ENCODE measurements at places on chromosomes 6 and 20. TPM values are rescaled to one million over a fixed set of nuclear protein-coding genes. Genes with fewer than 3 reads are reported as not detected.

- peaks cover 15% of the 10 kb centered on the region for H3K4me1 ChIP-seq
- H3K27me3 ChIP-seq: no peaks in the 10 kb centered on the region
- H3K27ac ChIP-seq: no peak overlapping the region
- H3K36me3 ChIP-seq: no peaks in the 10 kb centered on the region
- no peak for DNase-seq
Measured at GRCh38 chr6:41050536-41050935, 2.5 kb upstream of the APOBEC2 start.

GRCh38 chr6:23929201-23929600 is 196.8 kb upstream of the NRSN1 start:
- no peaks in the 10 kb centered on the region for H3K36me3 ChIP-seq
- no peaks in the 10 kb centered on the region for H3K27me3 ChIP-seq
- H3K27ac ChIP-seq: no peak overlapping the region
- no peak for DNase-seq

GRCh38 chr6:16206595-16207037 is 31.8 kb upstream of the GMPR start:
- no peak overlapping the region for H3K4me3 ChIP-seq
- peaks cover 23% of the 10 kb centered on the region for H3K27me3 ChIP-seq
- no peak overlapping the region for H3K27ac ChIP-seq
- peak; percentile 33 for DNase-seq

GRCh38 chr6:133906050-133906449 is 17.1 kb downstream of the TCF21 start:
- H3K27me3 ChIP-seq: peaks cover 22% of the 10 kb centered on the region
- no peaks in the 10 kb centered on the region for H3K36me3 ChIP-seq
- no peak for DNase-seq
- no peaks in the 10 kb centered on the region for H3K4me1 ChIP-seq
- H3K4me3 ChIP-seq: no peak overlapping the region

GRCh38 chr6:161299726-161300125 is 25.9 kb upstream of the AGPAT4 start:
- H3K27ac ChIP-seq: no peak overlapping the region
- H3K4me1 ChIP-seq: no peaks in the 10 kb centered on the region
- H3K36me3 ChIP-seq: no peaks in the 10 kb centered on the region
- H3K4me3 ChIP-seq: no peak overlapping the region

DNA sequence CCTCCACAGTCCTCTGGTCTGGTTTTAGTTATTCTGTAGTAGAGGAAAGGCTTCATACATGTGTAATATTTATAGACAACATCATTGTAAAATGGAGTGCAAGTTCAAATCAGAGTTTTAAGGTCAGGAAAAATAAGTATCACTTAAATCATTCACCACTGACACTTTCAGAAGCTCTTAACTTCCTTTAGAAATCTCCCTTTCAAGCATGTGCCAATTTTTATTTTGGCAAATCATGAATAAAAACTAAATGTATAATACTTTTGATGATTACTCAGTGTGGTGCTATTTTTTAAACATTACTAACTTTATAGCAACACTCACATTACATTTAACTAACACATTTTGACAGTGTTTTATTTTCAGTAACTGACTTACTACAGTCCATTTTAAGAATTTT is 112.2 kb downstream of the OGFRL1 start:
- H3K4me3 ChIP-seq: no peak overlapping the region
- no peaks in the 10 kb centered on the region for H3K27me3 ChIP-seq
- H3K36me3 ChIP-seq: no peaks in the 10 kb centered on the region
- DNase-seq: no peak

DNA sequence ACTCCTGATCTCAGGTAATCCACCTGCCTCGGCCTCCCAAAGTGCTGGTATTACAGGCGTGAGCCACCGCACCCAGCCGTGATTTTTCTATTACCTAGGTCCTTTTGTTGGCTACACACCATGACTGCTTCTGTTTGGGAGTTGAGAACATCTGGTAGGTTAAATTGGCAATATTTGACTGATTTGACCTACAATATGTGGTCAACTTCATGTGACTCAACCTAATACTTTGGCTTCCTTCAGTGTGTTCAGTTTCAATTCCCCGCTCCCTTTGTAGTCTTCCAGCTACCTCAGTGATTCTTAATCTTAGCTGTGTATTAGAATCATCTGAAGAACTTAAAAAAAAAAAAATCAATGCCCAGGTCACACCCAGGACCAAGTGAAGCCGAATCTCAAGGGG is 47.4 kb downstream of the MYB start:
- H3K4me3 ChIP-seq: no peak overlapping the region
- H3K36me3 ChIP-seq: no peaks in the 10 kb centered on the region
- H3K4me1 ChIP-seq: peaks cover 2% of the 10 kb centered on the region
- no peaks in the 10 kb centered on the region for H3K27me3 ChIP-seq

DNA sequence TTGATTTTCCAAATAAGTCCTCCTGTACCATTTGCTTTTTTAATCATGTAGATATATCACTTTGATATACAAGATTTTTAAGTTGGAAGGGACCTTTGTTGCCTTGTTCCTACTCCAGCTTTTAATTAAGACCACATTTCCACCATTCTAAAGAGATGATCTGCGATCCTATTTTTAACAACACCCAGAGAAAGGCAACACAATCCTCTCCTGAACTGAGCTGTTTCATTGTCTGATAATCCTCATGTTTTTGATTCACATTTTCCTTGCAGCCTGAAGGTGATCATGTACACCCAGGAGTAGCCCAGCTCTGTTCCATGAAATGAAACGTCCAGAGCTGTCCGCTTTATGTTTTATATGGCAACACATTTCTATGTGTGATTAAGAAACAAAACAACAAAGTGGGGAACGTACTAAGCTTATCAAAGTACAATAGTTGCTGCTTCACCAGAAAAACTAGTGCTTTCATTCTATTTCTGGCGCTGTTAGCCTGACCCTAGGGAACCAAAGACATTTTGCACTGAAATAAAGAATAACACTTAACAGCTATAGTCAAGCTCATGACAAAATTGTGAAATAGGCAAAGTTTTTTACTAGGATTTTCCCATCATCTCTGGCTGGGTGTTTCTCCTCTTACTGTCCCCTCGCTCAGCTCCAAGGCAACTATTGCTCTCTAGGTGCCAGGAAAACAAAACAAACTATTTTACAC is 22.6 kb upstream of the TRAF3IP2 start:
- H3K27ac ChIP-seq: no peak overlapping the region
- H3K4me3 ChIP-seq: no peak overlapping the region
- H3K27me3 ChIP-seq: no peaks in the 10 kb centered on the region
- H3K36me3 ChIP-seq: no peaks in the 10 kb centered on the region
- no peaks in the 10 kb centered on the region for H3K4me1 ChIP-seq

- no peak overlapping the region for H3K4me3 ChIP-seq
- H3K27me3 ChIP-seq: no peaks in the 10 kb centered on the region
- H3K36me3 ChIP-seq: no peaks in the 10 kb centered on the region
- no peak for DNase-seq
- H3K27ac ChIP-seq: no peak overlapping the region
Measured at GRCh38 chr20:29297411-29298270, 1959.8 kb upstream of the DEFB115 start.

DNA sequence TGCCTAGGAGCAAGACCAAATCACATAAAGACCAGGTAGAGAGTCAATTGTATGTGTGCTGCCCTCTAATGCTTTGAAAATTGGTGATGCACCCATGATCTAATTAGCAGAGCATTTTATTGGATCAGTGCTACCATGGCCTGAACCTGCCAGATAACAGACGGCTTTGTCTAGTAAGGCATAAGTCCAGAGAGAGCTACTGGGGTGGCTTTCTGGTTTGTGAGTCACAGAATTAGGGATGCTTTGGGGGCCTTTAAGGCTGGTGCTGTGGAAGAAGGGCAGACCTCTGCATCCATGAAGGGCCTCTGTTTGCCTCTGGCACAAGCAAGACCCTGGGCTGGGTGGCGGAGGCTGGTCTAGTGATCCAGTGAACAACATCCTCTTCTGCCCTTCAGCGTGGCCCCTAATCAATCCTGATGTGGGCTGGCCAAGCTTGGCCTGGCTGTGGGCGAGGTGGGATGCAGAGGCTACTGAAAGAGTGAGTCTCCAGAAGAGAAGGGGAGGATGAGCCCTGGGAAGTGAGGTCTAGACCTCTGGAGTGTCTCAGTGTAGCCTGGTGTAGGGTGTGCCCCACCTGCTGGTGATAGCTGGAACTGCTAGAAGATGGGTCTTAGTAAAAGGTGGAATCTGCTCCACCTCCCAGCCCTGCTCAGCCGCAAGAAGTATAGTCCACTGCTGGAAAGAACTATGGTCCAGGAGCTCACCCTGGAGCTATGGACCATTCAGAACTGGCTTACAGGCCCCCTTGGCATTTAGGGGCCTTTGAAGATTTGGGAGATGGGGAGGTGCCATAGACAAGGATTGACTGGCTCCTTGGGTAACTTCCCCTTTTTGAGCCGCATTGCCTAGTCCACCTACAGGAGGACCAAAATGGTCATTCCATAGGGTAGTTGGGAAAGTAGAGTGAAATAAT is 36.7 kb upstream of the AAR2 start:
- DNase-seq: peak; percentile 66
- H3K27ac ChIP-seq: no peak overlapping the region
- no peaks in the 10 kb centered on the region for H3K36me3 ChIP-seq
- H3K4me3 ChIP-seq: no peak overlapping the region
- no peaks in the 10 kb centered on the region for H3K27me3 ChIP-seq

- no peaks in the 10 kb centered on the region for H3K27me3 ChIP-seq
- peak overlapping the region; percentile 19 for H3K27ac ChIP-seq
- H3K4me3 ChIP-seq: no peak overlapping the region
- H3K36me3 ChIP-seq: no peaks in the 10 kb centered on the region
- DNase-seq: no peak
Measured at GRCh38 chr6:90190752-90191395, 105.8 kb downstream of the BACH2 start.

GRCh38 chr20:10898552-10898951 is 224.8 kb upstream of the JAG1 start:
- H3K27ac ChIP-seq: no peak overlapping the region
- H3K4me3 ChIP-seq: no peak overlapping the region
- no peaks in the 10 kb centered on the region for H3K4me1 ChIP-seq
- DNase-seq: no peak
- H3K27me3 ChIP-seq: no peaks in the 10 kb centered on the region

DNA sequence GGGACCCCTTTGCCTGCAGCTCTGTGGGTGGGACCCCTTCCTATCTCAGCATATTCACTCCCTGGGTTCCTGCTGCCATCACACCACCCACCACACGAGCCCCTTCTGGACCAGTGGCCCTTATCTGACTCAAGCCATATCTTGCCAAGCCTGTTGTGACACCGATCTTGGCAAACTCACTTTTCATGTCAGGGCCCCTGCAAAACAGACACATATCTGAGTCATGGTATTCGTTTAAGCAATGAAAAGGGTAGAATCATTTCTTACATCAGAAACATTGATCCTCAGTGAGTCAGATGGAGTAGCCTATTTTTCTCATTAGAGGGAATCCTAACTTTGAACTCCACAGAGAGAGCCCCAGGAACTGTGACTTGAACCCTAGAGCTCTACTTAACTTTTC is 10.6 kb downstream of the RAET1E start:
- DNase-seq: no peak
- H3K27me3 ChIP-seq: no peaks in the 10 kb centered on the region
- H3K36me3 ChIP-seq: no peaks in the 10 kb centered on the region
- no peaks in the 10 kb centered on the region for H3K4me1 ChIP-seq
- H3K27ac ChIP-seq: no peak overlapping the region

DNA sequence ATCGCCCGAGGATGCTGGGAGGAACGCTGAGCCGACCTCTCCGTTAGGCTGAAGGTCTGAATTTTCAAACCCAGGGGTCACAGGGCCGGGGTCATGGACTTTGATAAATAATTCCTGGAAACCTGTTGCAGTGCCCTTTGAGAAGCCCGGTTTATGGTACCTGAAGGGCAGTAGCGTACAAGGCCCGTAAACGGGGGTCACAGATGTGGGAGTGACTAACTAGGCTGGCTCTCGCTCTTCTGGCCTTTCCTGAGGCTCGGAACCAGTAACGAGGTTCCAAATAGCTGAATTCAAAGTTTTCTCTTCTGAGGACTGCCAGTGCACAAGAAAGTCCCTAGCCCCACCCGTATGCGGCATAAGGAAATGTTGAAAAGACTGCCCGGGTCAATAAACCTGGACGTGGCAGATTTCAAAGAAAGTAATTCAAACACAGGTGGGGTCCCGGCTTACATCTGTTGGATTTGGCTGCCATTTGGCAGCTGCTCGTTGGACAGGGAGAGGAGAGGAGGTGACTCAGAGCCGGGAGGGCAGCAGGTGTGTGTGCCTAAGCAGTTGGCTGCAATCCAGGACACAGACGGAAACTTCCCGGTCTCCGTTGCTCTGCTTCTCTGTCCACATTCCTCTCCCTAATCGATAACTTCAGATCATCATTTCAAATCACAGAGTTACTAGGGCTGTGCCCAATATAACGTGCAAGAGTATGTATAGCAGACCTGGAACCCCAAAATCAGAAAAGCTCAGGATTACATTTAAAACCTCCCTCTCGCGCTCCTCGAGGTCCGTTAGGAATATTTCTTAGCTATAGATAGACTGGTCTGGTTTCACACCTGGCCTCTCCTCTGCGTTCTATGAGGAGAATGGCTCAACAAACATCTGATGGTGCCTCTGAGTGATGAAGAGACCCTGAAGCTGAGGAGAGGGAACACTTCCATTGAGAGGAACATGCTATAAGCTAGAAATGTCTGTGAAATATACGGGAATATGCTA is 765 bp upstream of the GMDS start:
- DNase-seq: peak; percentile 8
- no peaks in the 10 kb centered on the region for H3K27me3 ChIP-seq
- peaks cover 26% of the 10 kb centered on the region for H3K4me1 ChIP-seq
- H3K4me3 ChIP-seq: peak overlapping the region; percentile 86

DNA sequence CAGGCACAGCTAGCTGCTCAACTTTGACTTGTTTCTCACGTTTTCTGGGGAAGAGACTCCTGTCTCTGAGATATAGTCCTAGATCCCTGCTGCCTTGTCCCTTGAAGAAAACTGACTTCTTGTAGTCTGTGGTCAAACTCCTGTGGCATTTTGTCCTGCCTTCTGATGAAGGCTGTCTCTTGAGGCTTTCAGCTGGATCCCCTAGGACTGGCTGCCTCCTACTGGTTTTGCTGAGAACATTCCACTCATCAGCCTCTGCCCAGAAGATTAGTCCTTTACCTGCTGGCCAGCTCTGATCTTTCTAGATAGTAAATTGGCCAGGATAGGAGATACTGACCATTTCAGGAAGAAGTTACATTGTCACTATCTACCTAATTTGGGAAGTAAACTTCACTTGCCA is 71.9 kb upstream of the CNR1 start:
- peak; percentile 5 for DNase-seq
- no peak overlapping the region for H3K4me3 ChIP-seq
- no peaks in the 10 kb centered on the region for H3K27me3 ChIP-seq

- no peak overlapping the region for H3K4me3 ChIP-seq
- no peak for DNase-seq
- no peak overlapping the region for H3K27ac ChIP-seq
- no peaks in the 10 kb centered on the region for H3K4me1 ChIP-seq
- H3K36me3 ChIP-seq: peaks cover 3% of the 10 kb centered on the region
Measured at GRCh38 chr6:155959898-155960495, 504.4 kb upstream of the NOX3 start.

DNA sequence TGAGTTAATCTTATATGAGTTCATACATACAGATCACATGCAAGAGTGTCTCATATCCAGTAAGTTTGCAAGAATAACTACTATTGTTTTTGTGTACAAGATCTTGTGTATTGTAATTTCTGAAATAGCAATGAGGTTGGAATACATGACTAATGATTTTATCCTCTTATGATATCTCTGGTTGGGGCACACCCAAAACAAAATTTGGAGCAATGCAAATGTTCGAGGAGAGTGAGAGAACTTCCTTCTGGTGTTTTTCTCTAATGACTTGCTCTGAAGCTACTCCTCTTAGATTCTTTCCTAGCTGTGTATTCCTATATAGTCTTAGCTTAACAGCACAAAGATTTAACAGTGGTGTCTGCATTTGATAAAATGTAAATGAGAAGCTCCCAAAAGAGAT is 252.5 kb downstream of the LAMA2 start:
- H3K36me3 ChIP-seq: no peaks in the 10 kb centered on the region
- H3K4me3 ChIP-seq: no peak overlapping the region
- no peak overlapping the region for H3K27ac ChIP-seq

The IP6K3 gene
- total RNA-seq: not detected

The OR12D3 gene
- total RNA-seq: not detected

The AGER gene
- 70.6 TPM for total RNA-seq

The IMPG1 gene
- total RNA-seq: not detected
